ENCODE measurements at places on chromosomes 16 and 17. TPM values are rescaled to one million over a fixed set of nuclear protein-coding genes. Genes with fewer than 3 reads are reported as not detected.

MAP3K14 gene
- polyA plus RNA-seq: not detected

USP43 gene
- polyA plus RNA-seq: 0.51 TPM

IGF2BP1 gene
- polyA plus RNA-seq: 14.6 TPM

CSNK1D gene
- 70.5 TPM for polyA plus RNA-seq

EMC8 gene
- 18.9 TPM for polyA plus RNA-seq

NTN1 gene
- polyA plus RNA-seq: 7.0 TPM

PDXDC1 gene
- polyA plus RNA-seq: 63.4 TPM

C17orf100 gene
- polyA plus RNA-seq: not detected

CCL7 gene
- polyA plus RNA-seq: not detected

FBXW10B gene
- 1.1 TPM for polyA plus RNA-seq

TP53TG3F gene
- polyA plus RNA-seq: not detected

SYCE1L gene
- 5.3 TPM for polyA plus RNA-seq

KRT36 gene
- not detected for polyA plus RNA-seq

PRSS22 gene
- 0.13 TPM for polyA plus RNA-seq
